ENCODE measurements at places on chromosomes 11 and 22.

GRCh38 chr22:43240614-43241013 lies 53.7 kb upstream of the TTLL12 start:
- DNase-seq: no peak

DNA sequence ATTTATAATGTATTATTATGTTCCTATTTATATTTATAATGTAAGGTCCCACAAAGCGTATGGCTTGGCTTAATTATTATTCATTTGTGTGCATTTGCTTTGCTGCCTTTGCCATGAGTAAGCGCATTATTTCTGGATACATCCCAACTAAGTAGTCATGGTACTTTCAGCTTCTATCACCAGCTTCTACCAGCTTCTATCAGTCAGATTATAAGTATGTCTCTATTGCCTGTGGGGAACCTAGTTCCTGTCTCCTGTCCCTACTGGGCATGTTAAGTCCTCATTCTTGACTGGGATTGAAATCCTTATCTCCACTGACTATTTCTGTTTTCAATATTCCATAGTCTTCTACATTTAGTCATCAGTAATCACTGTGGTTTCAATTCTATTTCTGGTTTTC lies 33.5 kb upstream of the OR10W1 start:
- DNase-seq: no peak

- DNase-seq: no peak
These were observed 23.2 kb upstream of the GLYATL1B start for GRCh38 chr11:59062602-59063529.

DNA sequence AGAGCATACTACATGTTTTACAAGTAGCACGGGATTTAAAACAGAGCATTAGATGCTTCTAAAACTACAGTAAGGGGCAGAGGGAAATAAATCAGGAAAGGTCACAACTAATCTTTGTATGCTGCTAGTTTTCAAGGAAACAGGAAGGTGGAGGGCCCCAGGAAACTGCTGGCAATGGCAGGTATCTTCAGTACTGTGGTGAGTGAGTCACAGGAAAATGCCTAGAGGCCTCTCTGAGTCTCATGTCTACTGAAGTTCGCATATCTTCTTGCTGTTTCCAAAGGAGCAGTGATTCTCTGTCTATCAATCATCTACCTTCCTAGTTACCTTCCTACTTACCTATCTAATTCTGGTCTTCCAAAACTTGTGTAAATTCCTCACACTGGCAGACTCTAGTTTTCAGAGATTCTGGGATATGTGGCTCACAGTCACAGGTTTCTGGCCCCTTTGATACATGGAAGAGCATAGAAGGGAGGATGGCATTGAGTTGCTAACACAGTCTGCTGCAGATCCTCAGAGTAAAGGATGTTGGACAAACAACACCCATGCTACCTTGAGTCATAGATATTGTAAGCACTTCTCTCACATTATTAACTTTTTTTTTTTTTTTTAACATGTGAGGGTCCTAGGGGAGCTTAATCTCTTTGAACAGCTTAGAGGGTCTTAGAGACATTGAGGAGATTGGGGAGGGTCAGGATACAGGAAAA lies 58.8 kb upstream of the SYN3 start:
- no peak for DNase-seq

DNA sequence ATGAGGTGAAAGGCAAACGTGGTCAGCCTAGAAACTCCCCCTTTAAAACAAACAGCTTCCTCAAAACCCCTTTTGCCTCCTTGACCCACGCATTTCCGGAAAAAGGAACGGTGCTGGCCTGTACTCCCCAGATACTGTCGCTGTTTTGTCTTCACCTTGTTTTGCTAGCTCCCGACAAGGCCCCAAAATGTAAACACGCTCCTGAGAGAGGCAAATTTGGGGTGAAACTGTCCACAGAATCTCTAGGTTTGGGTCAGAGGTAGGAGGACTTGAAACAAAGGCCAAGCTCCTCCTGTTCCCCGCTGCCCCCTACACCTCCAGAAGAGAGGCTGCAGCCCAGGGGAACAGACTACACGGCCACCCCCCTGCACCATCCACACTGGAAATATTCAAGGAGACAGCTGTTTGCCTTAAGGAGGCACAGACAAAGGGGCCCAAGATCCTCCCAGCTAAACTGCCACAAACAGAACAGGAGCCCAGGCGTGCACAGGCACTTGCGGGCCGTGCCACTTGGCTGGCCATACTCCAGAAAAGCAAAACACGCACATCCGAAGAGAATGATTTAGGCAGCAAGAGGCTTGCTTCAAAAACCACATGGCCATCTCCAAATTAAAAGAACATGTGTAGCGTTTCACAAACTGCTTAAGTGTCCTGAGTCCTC lies 160.5 kb upstream of the GRK3 start:
- DNase-seq: no peak

GRCh38 chr11:100269516-100269915 lies 417.6 kb upstream of the ARHGAP42 start:
- DNase-seq: no peak

GRCh38 chr11:117900121-117900648 lies 23.7 kb upstream of the FXYD6 start:
- DNase-seq: no peak

DNA sequence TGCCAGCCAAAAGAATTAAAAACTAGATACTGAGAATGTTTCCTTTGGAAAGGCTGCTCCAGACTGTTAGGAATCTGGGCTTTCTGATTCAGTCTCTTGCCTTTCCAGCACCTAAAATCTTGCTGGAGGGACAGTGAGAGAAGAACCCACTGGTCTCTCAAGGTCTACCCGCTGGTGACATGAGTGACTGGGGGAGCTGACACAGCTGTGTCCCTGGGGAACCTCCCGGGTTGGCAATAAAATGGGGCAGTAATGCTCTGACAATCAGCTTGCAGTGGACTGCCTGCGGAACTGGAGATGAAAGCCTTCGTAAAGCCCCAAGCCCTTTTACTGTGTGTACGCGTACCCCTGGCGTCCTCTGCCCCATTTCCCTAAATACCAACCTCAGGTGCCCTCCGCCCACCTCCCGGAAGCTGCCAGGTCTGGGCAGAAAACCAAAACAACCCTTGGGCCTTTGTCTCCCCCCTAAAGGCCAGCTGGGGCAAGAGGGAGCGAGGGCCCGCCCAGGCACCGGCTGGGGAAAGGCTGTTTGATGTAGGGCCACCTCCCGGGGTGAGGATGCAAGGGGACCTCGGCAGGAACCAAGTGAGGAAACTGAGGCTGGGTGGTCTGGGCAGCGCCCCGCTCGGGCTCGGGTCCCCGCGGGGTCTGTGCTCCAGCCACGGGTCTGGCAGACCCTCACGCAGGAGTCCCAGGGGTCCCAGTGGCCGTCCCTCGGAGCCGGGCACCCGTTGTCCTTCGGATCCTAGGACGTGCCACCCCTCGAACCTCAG lies 741 bp downstream of the CARS1 start:
- DNase-seq: peak; percentile 5

DNA sequence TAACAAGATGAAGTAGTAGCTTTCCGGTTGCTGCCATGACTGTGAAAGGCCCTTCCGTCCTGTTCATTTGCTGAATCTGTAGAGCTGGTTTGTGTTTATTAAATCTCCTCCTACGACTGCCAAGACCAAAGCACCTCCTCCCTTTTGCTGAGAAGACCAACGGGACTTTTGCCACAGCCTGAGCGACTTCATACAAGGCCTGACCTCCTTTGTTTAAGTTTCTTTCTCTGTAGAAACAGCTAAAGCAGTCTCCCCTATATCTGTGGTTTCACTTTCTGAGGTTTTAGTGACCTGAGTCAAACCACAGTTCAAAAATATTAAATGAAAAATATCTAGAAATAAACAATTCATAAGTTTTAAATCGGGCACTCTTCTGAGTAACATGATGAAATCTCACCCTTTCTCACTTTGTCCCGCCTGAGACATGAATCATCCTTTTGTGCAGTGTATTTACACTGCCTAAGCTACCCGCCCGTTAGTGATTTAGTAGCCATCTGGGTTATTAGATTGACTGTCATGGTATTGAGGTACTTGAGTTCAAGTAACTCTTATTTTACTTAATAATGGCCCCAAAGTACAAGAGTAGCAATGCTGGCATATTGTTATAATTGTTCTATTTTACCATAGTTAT lies 119.1 kb upstream of the LRRC4C start:
- no peak for DNase-seq

DNA sequence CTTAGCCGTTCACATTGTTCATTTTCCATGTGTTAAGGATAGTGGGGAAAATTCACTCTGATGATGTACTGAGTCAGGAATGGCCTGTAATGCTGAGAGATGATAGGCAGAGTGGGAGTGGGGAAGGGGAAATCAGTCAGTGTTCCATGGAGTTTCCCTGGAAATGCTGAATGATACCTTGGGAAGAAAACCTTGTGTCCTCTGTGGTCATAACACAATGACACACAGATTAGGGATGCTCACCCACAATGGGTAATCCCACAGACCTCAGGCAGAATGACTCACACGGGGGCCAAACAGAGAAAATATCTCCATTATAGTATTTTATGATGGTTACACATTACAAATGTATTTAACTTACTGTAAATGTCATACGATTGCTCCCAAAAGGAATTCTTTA lies 118.0 kb downstream of the SNX19 start:
- no peak for DNase-seq

DNA sequence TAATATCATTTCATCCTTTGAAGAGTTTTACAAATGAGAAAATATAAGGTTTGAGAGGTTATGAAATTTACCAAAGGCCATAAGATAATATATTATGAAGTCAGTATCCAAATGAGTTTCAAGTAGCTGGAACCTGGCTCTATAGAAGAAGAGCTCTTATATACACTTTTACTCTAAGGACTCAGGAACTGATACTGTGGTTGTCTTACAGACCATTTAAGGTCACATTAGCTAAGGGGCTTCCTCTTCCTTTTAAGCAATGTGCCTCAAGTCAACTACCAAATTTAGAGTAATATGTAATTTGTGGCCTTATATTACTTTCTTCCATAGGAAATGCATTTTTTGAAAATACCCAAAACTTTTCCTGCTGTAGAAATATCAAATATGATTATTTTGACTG lies 369.3 kb downstream of the DLG2 start:
- DNase-seq: no peak

GRCh38 chr11:134119094-134119493 lies 50.2 kb downstream of the JAM3 start:
- no peak for DNase-seq

- no peak for DNase-seq
These were observed 59.2 kb downstream of the CACNG2 start for GRCh38 chr22:36644333-36644757.

GRCh38 chr11:46736146-46736545 lies 17.1 kb downstream of the F2 start:
- no peak for DNase-seq

DNA sequence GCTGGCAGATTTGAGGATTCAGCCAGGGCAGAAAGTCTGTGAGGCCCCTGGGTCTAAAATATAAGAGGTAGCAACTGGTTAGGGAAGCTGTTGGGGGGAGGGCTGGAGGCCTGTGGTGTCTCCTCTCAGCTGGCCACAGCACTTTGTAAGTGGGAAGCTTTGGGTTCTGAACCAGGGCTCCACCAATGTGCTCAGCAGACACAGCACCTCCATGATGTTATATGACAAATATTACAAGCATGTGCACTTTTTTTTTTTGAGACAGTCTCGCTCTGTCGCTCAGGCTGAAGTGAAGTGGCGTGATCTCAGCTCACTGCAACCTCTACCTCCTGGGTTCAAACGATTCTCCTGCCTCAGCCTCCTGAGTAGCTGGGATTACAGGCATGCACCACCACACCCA lies 8.0 kb downstream of the ARHGAP1 start:
- DNase-seq: no peak

DNA sequence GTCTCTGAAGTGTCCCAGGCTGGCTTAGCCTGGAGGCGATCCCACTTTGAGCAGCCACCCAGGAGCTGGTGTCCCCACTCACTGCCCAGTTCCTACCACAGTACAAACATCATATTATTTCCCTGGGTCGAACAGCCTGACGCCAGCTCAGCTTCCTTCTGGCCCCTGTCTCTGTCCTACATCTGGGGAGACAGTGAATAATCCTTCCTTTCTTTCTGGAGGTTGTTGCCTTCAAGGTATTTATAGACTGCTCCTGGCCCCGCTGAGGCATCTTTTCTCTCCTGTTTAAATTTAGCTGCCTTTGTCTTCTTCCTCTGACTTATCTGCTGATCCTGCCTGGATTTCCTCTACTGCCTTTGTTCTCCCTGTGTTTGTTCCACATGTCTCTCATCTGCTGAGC lies 56.8 kb upstream of the LRRC55 start:
- no peak for DNase-seq

DNA sequence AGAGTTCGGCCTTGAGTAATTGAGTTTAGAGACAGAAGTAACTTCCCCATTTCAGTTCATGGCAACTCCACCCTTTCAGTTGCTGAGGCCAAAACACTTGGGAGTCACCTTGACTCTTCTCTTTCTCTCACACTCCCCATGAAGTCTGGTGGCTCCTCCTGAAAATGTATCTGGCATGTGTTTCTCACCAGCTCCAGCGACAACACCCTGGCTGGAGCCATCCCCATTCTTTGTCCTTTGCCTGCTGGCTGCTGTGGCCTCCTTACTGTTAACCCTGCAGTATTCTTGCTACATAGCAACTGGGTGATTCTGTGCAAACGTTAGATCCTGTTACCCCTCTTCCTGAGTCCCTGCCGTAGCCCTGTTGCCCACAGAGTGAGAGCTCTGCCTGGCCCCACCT lies 23.8 kb downstream of the SLC6A5 start:
- no peak for DNase-seq

DNA sequence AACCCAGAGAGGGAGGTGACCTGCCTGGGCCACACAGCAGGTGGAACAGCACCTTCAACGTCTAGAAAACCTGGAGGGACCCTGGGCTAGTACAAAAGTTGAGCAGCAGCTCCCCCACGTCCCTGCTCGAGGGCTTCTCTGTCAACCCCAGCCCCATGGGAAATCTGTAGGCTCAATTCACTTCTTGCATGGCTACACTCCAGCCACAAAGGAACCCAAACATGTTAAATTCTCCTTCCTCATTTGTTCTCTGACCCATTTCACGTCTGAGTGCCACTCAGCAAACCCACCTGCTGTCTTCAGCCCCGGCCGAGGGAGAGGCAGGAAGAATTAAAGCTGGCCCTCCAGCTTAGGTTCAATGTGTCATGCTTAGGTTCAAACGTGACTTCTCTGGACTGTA lies 418.5 kb downstream of the MIAT start:
- no peak for DNase-seq

GRCh38 chr11:93895106-93895862 lies 44.9 kb upstream of the VSTM5 start:
- no peak for DNase-seq

DNA sequence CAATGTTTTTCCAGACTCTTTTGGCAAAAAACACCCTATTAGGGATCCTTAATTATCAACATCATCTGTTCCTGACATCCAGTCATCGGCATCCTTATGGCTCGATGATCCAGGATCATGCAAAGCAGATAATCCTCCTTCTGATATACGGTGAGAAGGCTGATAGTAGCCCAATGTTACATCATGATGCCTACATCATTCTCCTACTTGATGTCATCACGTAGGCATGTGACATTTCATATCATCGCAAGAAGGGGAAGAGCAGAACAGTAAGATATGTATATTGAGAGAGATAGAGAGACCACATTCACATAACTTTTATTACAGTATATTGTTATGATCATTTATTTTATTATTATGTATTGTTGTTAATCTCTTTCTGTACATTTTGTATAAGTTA lies 168.6 kb downstream of the ADAMTS15 start:
- no peak for DNase-seq

All from activated T-helper 1 cell treated with anti-CD3 and anti-CD28 coated beads, Interleukin-12 subunit alpha, Interleukin-12 subunit beta, Interleukin-2, Interleukin-4 antibody, amounts not matched to agents 30 ng/mL and 10 ng/mL and 1 ng/mL, durations not matched to agents 14 hours and 24 hours and 36 hours (primary cell).